Neural progenitor cell (in vitro differentiated cells): ENCODE measurements at places on chromosomes 6 and 20. TPM values are rescaled to one million over a fixed set of nuclear protein-coding genes. Genes with fewer than 3 reads are reported as not detected.

DNA sequence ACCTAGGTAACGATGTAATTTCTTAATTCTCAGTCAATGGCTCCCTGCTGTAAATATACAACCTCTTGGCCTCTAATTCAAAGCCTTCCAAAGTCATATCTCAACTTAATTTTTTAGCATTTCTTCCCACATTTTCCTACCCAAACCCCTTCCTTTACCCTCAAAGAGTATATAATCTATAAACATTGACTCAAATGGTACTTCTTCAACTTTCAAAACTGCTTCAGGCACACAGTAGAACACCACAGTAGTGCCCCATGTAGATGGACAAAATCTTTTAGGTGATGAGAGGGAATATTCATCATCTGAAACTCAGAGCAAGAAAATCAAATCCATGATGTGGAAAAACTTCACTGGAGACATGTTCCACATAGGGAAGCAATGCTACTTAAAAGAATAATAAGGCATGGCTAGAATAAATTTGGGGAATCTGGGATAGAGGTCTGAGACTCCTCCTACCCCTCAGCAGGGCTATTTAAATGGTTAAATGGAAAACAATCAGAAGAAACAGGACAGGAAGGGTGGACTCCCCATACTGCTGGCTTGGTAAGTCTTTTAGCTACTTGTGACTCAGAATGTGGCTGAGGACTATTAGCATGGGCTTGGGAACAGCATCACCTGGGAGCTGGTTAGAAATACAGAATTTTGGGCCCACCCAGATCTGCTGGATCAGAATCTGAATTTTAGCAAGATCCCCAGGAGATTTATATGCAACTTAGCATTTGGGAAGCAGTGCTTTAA lies 6.4 kb downstream of the SLC22A2 start:
- no peak for DNase-seq

- DNase-seq = no peak
Measured at GRCh38 chr6:47722194-47722593, 23.8 kb downstream of the ADGRF4 start.

GRCh38 chr6:42507901-42508300 lies 55.9 kb upstream of the UBR2 start:
- no peak for DNase-seq

The NR2E1 gene
- total RNA-seq = 0.25 and 1.0 TPM in 2 replicates

The HLA-DQB2 gene
- not detected in 2 replicates for total RNA-seq
